Spleen (tissue), 13 donors: ENCODE measurements at places on chromosomes 7 and 10.
A peak's percentile ranks its signal among the peaks of the same experiment; 100 is the strongest.

- DNase-seq, result peak; percentile 82
These were observed 6.7 kb downstream of the SKAP2 start for GRCh38 chr7:26857506-26858240.

GRCh38 chr7:116782177-116782711 lies 80.1 kb upstream of the CAPZA2 start:
- no peak for DNase-seq

DNA sequence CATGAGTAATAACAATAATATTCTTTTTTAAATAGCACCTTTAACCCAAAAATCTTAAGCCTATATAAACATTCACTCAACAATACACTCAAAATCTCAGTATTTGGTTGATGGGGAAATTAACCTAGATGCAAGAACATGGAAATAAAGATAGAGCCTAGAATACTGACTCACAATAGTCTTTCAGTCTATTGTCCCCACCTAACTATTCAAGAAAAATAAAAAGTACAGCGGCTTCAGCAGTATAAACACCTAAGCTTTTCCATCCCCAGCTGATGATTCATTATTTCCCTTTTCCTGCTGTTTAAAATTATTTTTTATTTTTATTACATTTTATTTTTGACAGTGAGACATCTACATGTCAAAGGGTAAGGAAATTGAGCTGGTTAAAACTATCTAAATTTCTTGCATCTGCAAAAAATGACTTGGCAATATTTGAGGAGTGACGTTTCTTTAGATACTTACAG lies 201.4 kb downstream of the FZD1 start:
- no peak for DNase-seq

DNA sequence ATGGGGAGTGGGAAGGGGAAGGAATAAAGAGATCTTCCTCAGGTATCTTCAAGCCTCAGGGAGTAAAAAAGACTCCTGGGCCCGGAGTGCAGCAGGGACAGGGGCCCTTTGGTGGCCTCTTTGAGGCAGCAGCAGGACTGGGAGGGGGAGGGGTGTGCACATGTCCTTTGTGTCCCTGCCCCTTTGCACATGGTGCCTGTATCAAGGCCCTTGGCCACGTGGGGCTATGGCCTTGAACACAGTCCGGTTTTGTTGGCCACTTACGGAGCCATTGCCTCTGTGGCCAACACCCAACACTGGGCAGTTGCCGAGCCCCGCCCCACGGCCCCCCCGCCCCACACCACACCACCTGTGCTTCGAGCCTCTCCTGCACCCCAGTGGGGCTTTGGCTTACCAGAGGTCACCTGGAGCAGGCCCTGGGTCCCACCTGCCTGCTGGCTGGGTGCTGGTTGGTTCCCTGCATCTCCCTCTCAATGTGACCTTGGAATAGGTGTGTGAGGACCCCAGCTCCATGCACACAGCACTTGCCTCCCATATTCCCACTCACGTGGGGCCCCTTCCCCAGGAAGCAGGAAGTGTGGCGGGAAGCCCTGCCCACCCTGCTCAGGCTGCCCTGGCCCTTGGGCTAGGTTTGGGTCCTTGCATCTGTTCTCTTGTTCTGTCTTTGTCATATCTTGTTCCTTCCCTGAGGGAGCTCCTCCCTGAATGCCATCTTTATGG lies 5.4 kb downstream of the SAP25 start:
- peak; percentile 87 for DNase-seq

DNA sequence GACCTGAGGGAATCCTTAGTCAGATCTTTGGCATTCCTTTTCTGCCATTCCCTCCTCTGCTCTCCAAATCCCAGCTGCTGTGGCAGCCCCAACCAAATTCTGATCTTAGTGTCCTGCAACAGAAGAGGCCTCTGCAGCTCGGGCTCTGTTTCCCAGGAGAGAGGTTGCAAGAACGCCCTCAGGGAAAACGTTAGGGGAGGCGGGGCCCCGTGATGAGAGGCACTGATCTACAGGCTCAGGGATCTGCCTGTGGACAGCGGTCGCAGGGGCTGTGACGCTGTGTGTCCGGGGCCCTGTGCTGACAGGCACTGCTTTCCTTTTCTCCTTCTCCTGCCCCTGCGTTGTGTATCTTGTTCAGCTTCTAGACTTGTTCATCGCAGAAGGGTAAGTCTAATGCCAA lies 57.3 kb upstream of the DPYSL4 start:
- peak; percentile 35 for DNase-seq

DNA sequence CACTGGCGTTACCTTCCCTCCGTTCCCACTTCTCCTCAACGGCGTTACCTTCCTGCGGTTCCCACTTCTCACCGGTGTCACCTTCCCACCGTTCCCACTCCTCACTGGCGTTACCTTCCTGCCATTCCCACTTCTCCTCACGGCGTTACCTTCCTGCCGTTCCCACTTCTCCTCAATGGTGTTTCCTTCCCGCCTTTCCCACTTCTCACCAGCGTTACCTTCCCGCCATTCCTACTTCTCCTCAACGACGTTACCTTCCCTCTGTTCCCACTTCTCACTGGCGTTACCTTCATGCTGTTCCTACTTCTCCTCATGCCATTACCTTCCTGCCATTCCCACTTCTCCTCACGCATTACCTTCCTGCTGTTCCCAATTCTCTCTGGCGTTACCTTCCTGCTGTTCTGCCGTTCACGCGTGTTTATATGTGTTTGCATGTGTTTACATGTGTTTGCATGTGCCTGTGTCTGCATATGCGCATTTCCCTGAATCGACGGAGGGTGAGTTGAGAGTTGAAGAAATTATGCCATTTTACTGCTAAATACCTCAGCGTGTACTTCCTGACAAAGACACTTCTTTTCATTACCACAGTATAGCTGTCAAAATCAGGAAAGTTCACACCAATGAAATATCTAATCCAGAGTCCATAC lies 23.2 kb upstream of the CFAP46 start:
- no peak for DNase-seq

GRCh38 chr10:90856964-90857634 lies 740 bp downstream of the HTR7 start:
- peak; percentile 75 for DNase-seq

DNA sequence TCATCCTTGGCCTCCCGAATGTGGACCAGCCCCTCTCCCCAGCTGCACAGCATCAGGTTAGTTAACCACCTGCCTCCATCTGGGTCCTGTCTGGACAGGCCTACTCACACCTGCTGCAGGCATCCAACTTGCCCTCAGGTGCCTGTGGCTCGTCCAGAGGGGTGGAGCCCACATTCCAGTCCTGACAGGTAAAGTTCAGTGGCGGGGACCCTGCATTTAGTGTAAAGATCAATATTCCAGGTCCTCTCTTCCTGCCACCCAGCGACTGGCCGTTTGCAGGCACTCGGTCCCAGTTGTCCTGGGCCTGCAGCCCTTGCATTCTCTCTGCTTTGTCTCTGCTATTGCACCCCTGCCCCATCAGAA lies 15.0 kb downstream of the HTRA1 start:
- DNase-seq, result no peak

GRCh38 chr7:196283-196682 lies 3.9 kb downstream of the FAM20C start:
- DNase-seq, result no peak

GRCh38 chr10:5685764-5686240 lies 1.2 kb downstream of the TASOR2 start:
- DNase-seq, result no peak

DNA sequence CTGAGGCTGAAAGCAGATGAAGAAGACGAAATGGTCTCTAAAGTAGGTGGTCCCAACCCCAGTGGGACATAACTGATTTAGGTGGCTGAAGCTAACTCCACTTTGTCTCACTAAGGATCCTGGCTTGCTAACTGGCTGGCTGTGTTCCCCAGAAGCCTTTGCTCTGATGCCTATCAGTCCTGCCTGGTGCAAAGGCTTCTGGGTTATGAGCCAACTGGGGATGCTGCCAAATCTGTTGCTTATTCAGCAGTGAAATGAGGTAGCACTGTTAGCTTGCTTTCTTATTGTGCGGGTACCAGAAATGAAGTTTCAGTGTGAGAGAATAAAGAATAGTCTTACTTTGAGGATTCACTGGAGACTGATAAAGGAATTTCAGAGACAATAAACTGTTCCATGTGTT lies 18.1 kb downstream of the PRKG1 start:
- DNase-seq, result no peak

- DNase-seq, result no peak
These were observed 16.0 kb downstream of the EGFR start for GRCh38 chr7:55034776-55035175.

DNA sequence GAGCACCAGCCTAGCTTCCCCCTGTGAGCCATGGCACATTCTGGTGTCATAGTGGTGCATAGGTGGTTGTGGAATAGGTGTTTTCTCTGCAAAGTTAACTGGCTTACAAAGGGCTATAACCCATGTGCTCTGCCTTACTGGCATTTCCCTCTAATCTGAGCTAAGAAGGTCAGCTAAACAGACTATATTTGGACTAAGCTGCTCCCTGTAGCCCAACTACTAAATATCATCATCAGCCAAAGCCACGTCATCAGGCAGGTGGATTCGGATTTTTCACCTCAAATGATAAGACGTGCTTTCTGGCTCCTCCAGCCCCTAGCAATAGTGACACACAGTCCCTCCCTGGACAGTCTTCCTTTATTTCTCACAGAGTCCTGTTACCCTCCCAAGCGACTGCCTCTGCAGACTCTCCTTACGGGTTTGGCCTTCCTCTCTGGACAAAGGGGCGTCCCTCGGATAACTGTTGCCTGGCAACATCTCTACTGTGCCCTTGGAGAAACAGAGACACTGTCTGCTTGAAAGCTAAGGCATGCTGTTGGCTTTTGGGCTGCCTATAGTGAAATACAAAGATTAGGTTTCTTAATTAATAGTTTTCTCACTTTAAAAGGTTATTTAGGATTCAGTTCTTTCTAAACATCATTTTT lies 9.1 kb downstream of the SLC13A4 start:
- no peak for DNase-seq

DNA sequence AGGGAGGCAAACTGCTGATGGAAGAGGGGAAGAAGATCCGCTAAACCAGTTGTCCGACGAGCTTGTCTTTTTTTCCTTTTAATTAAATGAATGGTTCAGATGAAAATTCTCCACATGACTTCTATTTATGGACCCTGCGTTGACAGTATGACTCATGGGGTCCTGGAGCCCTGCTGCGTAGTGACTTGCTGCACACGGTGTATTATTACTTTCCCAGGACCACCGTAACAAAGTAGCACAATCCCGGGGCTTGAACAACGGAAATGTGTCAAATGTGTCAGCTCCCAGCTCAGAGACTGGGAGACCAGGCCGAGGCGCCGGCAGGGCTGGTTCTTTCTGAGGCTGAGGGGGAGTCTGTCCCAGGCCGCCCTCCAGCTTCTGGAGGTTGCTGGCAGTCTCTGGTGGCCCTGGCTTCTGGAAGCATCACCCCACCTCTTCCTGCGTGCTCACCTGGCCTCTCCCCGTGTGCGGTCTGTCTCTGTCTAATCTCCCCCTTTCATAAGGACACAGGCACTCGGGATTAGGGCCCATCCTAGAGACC lies 33.8 kb upstream of the MNX1 start:
- DNase-seq, result no peak

DNA sequence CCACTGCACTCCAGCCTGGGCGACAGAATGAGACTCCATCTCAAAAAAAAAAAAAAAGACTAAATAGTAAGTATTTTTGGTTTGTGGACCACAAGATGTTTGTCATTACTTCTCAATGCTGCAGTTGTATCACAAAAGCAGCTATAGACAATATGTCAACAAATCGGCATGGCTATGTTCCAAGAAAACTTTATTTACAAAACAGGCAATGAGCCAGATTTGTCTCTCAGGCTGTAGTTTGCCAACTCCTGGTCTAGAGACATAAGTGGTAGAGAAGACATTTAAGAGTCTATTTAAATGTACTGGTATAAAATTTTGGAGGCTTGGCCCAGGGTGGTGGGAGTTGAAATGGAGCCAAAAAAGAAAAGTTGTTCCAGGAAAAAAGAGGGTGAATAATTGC lies 185.8 kb downstream of the SORCS1 start:
- DNase-seq, result no peak

GRCh38 chr7:33757050-33757449 lies 148.3 kb upstream of the BMPER start:
- DNase-seq, result no peak

DNA sequence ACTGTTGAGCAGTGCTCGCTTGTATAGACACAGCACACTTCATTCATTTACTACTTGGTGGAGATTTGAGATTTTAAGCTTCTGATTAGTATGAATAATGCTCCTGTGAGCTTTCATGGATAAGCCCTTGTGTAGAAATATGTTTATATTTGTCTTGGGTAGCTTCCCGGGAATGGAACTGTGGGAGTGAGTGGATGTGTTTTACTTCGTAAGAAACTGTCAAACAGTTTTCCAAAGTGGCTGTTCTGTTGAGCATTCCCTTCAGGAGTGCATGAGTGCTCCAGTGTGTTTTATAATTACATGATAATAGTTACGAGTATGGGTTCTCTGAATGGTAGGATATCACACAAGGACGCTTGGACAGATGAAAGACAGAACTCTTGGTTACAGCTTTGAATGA lies 49.4 kb downstream of the VWC2 start:
- no peak for DNase-seq

DNA sequence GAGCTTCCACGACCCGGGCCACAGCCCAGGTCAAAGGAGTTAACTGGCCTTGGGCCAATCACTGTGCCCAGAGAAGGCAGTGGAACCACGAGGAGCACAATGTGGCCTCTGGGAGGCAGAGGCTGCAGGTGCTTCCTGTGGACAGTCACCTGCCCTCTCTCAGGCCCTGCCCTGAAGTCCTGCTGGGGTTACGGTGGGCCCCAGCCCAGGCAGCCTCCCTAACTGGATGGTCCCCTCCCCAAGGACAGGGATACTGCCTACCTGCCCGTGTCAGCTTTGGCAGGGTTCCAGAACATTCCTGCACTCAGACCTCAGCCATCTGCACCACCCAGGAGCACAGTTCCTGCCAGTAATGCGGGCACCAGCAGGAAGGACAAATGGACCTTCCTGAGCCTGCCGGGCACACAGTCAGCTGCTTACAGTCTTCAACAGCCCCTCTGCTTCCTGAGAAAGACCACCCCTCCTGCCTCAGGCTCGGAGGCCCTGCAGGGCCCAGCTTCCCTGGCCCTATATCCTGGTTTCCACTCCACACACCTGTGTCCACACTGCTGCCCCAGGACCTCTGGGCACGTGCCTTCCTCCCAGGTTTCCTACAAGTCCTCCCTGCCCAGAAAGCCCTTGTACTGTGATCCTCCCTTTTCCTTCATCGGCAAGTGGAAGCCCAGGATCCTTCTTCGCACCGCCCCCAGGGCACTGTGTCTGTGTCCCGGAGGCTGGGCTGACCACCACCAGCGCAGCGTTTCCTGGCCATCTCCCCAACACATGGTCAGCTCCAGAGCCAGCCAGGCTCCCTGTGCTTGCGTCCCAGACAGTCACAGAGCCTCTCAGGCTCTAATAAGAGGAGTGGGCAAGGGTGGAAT lies 23.3 kb downstream of the WDR86 start:
- DNase-seq, result peak; percentile 73
